NCI-H1436 treated with DMSO at 0.1 percent for 48 hours (cell line): ENCODE measurements at places on chromosomes 13 and 19.

DNA sequence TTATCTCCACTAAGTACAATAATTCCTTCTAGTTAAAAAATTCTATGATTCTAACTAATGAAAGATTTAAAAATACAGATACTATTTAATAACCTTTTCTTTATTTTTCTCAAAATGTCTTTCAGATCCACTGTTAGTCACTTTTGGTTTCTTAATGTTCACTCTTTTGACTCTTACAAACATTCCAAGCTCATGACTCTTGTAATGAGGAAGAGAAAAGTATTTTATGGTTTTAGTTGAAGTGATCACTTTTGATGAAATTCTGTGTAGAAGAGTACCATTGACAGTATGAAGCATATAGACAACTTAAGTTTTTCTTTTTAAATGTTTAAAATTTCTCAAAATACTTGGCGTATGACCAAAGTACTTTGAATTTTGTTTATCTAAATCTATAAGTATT, 27.8 kb downstream of the COG3 start:
- DNase-seq: no peak

- no peak for DNase-seq
Measured at GRCh38 chr13:74003374-74003773, 130.8 kb downstream of the KLF12 start.

GRCh38 chr13:69879936-69880335, 227.7 kb upstream of the ATXN8OS start:
- no peak for DNase-seq

GRCh38 chr13:49620170-49620621, 8.1 kb upstream of the ARL11 start:
- no peak for DNase-seq

DNA sequence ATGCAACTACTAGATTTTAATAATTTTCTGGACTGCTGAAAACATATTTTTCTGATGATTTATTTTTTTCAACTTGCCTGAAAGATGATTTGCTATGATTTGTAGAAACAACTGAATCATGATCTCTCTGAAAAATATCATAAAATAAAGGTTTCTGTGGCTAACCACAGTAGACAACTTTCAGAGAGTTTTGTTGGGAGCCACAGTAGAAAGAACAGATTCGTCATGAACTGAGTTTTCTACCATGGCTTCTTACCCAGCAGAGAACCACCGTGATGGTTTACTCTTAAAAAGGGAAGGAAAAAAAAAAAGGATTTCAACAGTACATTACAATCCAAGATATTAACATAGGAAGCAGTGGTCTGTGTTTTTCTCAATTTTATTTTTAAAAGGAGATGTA, 18.0 kb downstream of the ZAR1L start:
- DNase-seq: no peak

DNA sequence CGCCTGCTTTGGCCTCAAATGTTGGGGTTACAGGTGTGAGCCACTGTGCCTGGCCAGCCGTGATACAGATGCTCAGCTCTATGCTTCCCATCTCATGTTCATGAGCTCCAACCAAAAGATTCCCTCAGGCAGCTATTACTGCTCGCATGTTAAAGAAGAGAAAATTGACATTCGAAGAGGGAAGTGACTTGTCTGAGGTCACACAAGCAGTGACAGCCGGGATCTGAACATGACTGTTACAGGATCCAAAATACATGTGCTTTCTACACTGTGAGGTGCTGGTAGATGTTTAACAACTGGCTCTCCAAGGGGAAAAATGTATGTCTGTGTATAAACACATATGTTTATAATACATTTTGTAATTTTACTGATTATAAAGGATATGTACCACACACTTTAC, 11.3 kb downstream of the FPR1 start:
- no peak for DNase-seq

DNA sequence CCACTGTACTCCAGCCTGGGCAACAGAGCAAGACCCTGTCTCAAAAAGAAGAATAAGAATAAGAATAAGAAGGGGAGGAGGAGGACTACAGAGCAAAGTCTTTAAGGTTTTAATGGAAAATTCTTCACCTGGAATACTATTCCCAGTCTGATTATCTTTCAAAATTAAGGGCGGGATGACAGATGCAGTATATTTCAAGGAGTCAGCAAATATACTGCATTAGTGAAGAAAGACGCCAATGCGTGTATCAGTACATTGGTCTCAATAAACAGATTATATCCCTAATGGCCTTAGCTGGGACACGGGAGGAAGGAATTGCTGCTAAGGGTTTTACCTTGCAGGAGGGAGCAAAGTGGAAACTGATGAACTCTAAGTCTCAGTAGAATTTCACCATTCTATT, 54.1 kb upstream of the PDCD5 start:
- DNase-seq: no peak

DNA sequence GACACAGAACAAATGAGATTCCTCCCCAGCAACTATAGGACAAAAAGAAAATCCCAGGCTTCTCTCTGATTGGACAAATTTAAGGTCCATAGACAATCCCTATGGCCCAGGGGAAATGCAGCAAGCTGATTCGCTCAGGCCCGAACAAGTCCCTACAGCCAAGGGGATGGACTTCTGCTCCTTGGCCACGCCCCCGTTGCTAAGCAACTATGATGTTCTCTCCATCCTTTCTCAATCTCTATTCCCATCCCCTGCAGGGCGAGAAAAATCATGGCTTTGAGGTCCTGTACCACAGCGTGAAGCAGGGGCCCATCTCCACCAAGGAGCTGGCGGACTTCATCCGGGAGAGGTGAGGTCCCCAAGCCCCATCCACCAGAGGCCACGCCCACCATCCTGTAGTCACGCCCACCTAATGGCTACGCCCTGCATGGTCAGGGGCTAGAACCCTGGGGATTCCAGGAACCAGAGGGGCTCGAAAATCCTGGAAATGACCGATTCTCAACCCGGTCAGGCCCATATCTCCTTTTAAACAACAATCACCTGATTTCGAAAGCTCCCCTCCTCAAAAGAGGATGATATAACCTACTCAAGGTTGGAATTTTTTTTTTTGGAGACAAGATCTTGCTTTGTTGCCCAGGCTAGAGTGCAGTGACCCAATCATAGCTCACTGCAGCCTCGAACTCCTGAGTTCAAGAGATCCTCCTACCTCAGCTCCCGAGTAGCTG, 11.4 kb downstream of the FCHO1 start:
- no peak for DNase-seq

GRCh38 chr19:7924651-7925170, 1.2 kb downstream of the CTXN1 start:
- DNase-seq: no peak

DNA sequence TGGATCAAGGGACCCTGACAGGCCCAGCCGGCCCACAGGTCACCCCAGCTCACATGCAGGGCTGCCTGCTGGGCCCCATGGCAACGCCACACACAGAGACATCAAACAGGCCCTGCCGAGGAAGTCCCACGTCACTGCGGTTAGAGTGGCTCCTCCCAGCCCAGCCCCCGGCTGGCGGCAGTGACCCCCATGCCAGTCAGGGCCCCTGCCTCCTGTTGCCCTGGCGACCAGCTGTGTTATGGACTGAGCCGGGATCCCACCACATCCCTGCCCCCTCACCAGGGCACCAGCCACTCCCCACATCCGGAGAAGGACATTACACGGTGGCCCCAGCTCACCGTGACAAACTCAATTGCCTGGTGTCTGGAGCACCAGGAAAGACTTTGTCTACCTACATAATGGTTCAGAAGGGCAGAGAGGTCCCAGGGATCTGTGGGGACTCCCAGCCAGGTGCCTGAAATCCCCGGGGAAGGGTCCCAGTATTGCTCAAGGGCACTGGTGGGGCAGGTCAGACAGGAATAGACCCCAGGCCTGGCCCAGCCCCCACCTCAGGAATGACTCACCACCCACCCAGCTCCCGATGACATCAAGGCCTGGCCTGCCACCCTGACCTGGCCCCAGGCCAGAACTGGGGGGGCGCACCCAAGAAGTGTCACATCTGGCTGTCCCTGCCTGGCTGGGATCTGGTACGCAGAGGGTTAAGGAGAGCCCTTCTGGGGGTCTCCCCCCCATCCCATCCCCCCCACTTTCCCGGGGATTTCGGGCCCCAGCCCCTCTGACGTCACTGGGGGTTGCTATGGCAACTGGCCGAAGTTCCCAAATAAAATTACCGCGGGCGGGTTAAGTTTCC, 30.2 kb upstream of the NANOS3 start:
- DNase-seq: no peak
